ENCODE measurements at places on chromosomes 3 and 15. TPM values are rescaled to one million over a fixed set of nuclear protein-coding genes. Genes with fewer than 3 reads are reported as not detected.

DNA sequence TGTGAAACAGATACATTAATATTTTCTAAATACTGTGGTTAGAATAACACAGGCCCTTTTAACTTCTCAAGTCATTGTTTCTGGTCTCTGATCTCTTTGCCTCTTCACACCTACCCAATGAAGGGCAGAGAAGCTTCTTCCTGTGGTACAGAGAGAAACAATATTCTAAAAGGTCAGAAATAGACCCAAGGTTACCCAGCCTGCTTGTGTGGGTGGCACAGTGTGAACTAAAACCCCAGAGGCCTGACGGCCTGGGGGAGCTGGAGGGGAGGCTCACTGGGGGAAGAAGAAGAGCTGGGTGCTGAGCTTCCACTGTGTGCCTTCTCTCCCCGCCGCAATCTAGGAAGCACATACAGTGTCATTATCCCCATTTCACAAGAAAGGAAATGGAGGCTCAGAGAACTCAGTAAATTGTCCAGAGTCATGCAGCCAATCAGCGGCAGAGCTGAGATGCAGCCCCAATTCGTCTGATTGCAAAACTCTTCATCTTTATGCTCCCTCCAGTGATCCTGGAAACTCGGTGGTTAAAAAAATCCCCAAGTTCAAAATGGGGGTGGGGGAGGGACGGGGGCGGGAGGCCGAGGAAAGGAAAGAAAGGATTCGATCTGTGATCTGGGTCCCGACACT lies 64.1 kb upstream of the HEG1 start:
- peak; percentile 79 for DNase-seq

The MESP2 gene
- 0.32 TPM for total RNA-seq

DNA sequence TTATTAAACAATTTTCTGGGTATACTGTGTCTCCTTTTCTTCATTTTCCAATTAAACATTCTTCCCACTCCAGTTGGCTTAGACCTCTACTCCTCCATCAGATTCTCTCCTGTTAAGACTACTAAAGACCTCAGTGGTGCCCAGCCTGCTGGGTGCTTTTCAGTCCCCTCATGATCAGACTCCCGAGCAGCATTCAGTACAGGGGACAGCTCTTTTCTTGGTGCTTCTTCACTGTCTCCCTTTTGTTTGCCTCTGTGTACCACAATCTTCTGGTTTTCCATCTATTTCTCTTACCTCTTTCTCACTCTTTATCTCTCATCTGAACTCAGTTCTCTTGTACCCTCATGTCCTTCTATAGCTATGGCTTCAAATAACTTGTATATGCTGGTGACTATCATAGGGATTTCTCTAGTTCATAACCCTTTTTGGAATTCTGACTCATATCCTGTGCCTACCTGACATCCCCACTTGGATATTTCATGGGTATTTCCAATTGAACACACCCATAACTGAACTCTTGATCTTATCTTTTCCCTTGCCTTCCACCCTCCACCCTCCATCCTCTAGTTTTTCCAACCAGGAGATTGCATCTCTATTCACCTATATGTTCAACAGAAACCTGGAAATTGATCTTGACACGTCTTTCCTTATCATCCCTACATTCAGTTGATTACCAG lies 55.6 kb upstream of the ABHD10 start:
- no peak for DNase-seq

The ADAMTS17 gene
- total RNA-seq = under 0.01 TPM

The TADA3 gene
- total RNA-seq = 109 TPM

DNA sequence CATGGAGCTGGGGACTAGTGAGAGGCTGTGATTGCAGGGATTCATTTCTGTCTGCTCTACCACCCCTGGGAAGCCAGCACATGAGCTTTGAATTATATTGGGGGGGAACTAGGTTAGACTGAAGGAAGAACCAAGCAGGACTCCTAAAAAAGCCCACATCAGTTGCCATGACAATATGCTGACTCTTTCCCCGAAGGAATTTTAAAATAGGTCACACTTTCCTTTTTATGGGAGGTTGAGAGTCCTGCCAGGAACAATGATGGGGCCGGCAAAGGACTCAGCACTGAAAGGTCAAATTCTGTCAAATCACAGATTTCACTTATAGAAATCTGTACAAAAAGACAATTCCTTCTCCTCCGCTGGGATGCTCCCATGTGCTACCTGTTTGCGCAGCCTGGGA lies 130.8 kb downstream of the ZNF621 start:
- DNase-seq = no peak

GRCh38 chr3:50815844-50816243 lies 141.1 kb downstream of the DOCK3 start:
- no peak for DNase-seq

GRCh38 chr3:146217324-146217723 lies 33.6 kb downstream of the PLSCR4 start:
- no peak for DNase-seq

The TLR9 gene
- total RNA-seq = not detected

GRCh38 chr3:10949197-10949596 lies 43.4 kb upstream of the SLC6A1 start:
- no peak for DNase-seq

The GOLGA8F gene
- total RNA-seq = not detected

The CASR gene
- not detected for total RNA-seq

DNA sequence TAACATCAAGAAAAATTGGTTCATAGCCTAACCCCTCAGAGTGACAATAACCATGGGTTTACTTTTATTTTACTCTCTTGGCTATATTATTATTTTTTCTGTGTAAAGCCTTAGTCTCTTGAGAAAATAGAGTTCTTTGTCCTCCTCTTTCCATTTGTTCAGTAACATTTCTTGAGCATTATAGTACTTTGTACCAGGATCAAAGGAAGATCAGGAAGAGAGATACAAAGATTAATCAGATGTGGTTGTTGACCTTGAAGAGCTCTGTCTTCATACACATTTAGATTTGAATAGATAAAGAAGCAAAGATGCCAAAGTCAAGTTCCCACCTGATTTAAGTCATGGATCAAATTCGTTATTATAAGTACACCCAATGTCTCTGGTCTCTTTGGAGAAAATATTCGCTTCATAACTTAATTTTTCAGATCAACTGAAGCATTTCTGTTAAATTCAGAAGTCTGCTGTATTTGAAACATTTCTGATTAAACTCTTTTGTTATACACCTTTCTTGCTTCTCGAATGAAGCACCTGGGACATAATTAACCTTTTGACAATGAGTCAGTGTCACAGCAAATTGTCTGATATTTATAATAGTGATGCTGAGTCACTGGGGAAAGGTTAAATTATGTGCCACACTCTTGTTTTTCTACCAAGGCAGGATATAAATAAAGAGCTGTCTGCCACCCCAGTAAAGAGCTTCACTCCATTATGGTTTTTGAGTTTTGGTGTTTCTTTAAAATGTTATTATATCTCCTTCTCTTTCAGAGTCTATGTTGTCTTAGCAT lies 100.2 kb downstream of the GHSR start:
- DNase-seq = no peak

DNA sequence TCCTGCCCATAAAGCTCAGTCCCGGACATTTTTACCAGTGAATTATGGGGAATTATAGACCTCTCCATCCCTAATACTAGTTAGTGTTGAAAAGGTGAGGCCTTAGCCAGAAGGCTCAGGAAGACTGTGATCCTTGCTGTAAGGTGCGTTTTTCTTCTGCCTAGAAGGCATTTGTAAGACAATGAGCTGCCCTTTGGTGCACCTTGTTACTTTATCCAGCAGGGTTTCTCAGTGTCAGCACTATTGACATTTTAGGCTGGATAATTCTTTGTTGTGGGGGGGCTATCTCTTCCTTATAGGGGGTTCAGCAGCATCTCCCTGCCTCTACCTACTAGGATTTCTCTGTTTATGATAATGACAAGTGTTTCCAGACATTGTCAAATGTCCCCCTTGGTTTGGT lies 108.1 kb upstream of the ABHD17C start:
- DNase-seq = no peak

The CAPN3 gene
- 2.6 TPM for total RNA-seq

The FYCO1 gene
- total RNA-seq = 20.6 TPM

The ARRDC4 gene
- 18.4 TPM for total RNA-seq

The RASGRP1 gene
- total RNA-seq = 9.5 TPM

DNA sequence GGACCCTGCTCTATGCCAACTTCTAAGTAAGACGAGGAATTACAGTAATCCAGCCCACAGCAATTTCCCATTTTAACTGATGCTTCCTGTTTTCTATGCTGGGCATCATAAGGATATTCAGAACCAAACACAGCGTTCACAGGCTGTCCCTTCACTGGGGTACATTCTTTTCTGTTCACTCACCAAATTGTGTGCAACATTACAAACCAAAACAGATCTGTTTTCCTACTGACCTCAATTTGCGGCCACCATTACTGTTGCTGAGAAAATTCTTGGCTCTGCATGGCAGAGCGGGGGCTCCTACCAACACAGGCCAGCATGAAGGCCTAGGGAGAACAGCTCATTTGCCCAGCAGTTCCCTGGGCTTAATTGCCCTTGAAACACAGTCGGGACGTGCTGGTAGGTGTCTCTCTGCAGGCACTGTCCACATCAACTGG lies 76.5 kb downstream of the MYO1E start:
- peak; percentile 85 for DNase-seq

DNA sequence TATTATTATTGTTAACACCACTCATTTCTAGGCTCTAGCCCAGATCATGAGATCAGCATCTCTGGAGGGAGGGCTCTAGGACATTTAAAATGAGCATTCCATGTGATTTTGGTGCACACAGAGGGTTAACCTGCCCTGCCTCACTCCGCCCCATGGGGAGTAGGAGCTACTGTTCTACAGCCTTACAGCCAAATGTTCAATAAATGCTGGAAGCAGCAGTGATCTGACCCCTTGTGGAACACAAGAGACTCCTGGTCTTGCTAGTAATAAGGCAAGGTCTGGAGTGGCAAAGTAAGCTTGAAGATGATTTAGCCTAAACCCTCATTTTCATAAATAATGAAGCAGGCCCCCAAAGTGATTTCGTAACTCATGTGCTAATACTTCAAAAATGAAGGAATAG lies 166.4 kb upstream of the EOMES start:
- DNase-seq = no peak

DNA sequence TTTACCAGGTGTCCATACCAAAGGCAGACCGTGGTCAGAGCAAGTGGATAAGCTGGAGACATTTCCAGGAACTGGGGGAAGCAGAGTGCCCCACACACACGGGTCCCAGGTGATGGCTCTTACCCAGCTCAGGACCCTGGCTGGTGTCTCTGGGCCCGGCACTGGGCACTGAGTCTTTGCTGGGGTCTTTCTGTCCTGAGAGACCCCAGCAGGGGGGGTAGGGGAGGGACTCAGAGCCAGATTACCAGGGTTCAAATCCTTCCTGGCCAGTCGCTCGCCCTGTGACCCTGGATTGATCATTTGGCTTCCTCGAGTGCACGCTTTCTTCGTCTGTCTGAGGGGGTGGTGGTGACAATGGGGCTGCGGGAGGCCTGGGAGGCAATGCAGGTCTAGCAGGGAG lies 95.7 kb downstream of the PLXNA1 start:
- no peak for DNase-seq

GRCh38 chr3:38397320-38397719 lies 50.7 kb downstream of the XYLB start:
- DNase-seq = peak; percentile 63

DNA sequence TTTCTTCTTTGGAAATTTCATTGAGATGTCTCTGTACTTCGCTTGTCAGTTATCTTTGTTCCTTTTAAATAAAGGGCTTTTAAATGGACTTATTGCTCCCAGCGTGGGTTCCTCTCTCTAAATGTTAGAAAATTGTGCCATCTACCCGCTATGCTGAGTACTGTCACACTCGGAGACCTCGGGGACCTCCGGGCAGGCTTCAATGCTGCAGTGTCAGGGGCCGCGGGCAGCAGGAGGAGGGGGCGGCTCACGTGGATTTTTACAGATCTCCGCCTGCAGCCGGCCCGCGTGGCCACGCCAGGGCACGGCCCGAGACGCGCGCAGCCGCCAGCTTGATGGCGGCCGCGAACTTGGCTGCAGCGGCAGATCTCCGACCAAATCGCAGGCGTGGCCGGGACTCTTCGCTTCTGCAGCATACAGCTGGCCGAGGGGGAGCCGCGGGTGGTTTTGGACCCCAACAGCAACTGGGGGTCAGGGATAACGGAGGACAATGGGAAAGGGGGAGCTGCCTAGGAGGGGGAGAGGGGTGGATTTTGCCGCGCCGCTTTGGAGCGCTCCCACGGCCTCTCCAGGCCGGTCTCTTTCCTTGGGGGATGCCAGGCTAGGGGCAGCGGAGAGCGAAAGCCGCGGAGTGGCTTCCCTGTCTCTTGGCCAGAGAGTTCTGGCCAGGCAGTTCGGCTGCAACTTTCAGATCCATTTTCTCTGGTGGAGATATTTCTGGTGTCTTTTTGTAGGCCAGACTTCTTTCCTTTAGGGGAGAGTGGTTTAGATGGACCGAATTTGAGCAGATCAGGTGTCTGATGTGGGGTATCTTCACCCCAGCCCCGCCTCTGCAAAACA lies 15.3 kb downstream of the NR2F2 start:
- DNase-seq = peak; percentile 89

- DNase-seq = peak; percentile 58
Measured at GRCh38 chr3:185825639-185826481, 1.0 kb upstream of the IGF2BP2 start.

DNA sequence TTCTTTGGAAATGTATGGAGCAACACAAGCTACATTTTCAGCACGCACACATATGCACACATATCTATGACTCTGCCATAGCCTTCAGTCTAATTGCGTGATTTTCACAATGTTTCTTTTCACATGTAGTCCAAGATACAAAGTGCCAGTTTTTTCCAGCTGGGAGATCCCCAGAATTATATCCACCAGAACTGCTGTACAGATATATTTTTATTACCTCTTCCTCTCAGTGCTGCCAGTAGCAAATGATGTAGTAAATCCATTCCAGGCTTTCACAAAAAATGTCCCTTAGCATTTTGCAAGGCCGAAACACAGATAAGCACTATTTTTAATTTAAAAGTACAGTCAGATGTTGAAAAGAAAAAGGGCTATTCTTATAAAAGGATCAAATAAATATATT lies 719.8 kb upstream of the SEMA6D start:
- DNase-seq = no peak

Measured in fibroblast of villous mesenchyme (primary cell).